Globus pallidus (tissue), 1 donor: ENCODE measurements at places on chromosomes 3 and 15.

DNA sequence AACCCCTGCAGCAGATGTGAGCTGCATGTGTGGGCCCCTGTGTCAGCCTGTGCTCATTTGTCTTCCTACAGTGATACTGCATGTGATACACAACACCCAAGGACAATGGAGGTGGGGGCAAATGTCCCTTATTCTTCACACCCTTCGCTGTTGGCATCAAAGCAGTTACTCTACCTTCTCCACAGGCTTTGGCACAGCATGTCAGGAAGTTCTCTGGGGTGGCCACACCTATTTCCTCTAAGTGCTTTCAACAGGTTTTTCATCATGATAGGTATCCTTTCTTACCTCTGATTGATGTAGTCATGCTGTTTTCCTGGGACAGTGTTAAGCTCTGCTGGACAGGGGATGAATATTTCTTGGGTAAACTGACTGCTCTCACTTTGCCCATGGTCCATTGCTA, 29.5 kb downstream of the ZNF662 start:
- DNase-seq = no peak

DNA sequence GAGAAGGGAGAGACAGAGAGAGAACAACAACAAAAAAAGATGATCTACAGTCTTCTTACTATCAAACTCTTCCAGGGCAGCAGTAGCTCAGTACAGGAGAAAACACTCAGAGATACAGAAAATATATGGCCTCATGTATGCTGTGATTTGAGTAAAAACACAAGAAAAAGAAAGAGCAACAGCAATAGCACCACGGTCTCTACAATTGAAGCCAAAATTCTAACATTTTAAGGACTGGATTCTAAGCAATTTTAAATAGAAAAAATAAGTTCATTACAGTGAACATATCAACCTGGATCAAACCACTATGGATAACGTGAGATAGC, 43.5 kb upstream of the ALCAM start:
- DNase-seq = no peak

DNA sequence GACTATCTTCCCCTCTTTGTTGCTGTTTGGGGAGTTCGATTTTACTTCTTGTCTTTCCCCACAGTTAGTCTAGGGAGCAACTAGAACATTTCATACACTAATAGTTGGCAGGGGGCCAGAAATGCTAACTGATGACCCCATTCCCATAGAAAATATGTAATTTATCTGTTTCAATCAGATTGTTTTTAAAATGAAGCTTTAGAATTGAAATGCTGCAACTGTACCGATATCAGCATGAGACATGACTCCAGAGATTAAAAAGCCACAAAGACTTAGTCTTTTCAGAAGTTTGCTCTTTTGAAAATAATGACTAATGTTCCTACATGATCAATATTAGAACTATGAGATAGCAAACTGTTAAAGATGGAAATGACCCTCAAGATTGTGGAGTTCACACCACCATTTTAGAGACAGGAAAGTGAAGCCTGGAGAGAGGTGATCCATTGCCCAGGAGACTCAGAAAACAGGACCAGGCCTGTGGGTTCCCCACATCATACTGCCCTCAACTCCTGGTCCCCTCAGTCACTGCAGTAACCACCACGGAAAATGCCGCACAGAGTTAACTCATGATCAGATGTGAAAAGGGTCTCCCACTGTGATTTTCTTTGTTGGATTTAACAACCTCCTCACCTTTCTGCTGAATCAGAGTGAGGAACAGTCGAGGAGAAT, 130.3 kb downstream of the CHDH start:
- DNase-seq = no peak

DNA sequence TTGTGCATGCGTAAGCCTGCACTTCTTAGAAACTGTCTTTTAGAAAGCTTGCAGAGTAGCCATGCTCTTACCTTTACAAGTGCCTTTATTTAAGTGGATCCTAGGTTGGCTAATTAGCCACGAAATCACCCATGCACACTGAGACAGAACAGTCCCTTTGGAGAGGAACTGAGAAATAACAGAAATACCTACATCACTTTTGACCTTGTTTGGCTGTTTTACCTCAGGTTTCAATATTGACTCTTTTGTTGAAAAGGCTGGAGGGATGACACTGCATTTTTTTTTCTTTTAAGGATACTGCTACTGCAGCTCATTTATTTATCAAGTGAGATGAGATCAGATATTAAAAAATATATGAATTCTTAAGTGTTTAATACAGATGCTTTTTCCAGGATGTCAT, 155.6 kb upstream of the GOLIM4 start:
- no peak for DNase-seq

GRCh38 chr3:12557473-12558100, 700 bp downstream of the MKRN2 start:
- no peak for DNase-seq

DNA sequence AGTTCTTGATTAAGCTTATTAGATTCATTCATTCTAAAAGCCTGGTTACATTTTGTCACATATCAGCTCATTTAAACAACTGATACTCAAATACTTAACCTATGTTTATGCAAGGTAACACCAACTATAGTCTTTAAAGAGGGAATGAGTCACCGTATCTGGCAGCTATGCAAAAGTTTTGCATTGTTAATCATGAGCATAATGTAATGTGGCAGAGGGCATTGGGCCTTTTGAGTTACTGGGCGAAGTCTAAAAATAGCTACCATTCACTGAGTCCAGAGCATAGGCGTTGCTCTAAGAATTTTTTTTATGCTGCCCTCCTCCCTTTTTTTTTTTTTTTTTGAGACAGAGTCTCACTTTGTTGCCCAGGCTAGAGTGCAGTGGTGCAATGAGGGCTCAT, 277.7 kb upstream of the ZNF717 start:
- DNase-seq = no peak

GRCh38 chr3:16026753-16027152, 147.7 kb upstream of the GALNT15 start:
- DNase-seq = no peak

GRCh38 chr3:159989973-159990846, 1.6 kb downstream of the IL12A start:
- DNase-seq = no peak

DNA sequence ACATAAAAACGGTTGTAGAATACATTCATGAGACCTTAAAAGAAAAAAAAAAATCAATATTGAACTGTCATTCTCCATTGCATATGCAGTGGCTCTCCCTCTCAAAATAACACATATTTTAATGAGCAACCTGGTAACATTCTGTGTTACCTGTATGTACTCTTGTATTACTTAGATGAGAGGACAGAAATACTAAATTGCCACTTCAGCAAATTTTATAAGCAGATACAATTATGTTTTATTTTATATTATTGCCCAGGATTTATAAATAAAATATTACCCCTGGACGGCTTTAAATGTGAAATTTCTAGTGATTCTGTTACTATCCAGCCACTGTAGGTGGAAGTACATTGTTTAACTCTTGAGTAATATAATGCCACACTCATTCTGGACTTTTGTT, 463.2 kb upstream of the ROBO1 start:
- DNase-seq = no peak

- no peak for DNase-seq
These were observed 83.8 kb downstream of the MBNL1 start for GRCh38 chr3:152352554-152352953.

GRCh38 chr3:75727985-75728384, 57.4 kb downstream of the ZNF717 start:
- no peak for DNase-seq

- DNase-seq = no peak
These were observed 16.9 kb upstream of the CLDN1 start for GRCh38 chr3:190339130-190339529.

DNA sequence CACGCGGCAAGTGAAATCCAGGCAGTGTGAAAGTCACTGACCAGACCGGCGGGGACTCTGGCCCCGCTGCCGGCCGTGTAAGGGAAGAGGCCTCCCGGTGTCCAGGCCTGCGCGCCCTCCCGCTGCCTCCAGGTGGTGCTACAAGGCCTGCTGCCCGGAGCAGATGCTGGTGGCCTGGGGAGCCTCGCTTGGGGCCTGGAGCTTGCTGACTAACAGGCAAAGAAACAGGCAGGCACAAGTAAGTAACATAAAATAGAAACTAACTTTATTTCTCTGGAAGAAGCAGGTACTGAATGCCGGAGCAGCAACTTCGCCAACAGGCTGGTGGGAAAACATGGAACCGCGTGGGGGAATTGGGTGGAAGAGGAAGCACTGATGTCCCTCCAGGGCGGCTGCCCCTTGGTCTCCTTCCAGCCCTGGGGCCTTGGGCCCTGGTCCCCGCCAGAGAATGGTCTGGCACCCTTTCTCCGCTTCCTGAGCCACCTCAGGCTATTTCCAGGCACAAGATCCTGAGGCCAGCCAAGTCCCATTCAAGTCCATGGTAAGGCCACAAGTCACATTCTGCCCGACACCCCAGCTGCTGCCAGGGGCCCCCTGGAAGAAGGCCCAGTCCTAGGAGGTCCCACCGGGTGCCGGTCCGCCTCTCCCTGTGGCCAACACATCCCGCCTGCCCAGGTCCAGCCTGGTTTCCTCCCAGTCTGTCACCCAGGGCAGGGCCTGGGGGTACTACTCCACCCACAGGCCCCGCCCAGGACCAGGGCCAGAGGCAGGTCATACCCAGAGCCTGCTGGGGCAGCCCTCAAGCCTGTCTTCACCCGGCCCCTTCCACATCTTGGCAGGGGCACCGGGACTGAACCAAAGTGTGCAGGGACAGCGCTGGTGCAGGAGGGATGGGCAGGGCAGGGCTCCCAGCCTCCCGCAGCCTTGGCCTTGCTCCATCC, 45.0 kb downstream of the TNK2 start:
- DNase-seq = peak; percentile 89

- no peak for DNase-seq
These were observed 56.6 kb downstream of the P3H2 start for GRCh38 chr3:190064112-190064511.
